ENCODE measurements at places on chromosomes 12 and 14.

DNA sequence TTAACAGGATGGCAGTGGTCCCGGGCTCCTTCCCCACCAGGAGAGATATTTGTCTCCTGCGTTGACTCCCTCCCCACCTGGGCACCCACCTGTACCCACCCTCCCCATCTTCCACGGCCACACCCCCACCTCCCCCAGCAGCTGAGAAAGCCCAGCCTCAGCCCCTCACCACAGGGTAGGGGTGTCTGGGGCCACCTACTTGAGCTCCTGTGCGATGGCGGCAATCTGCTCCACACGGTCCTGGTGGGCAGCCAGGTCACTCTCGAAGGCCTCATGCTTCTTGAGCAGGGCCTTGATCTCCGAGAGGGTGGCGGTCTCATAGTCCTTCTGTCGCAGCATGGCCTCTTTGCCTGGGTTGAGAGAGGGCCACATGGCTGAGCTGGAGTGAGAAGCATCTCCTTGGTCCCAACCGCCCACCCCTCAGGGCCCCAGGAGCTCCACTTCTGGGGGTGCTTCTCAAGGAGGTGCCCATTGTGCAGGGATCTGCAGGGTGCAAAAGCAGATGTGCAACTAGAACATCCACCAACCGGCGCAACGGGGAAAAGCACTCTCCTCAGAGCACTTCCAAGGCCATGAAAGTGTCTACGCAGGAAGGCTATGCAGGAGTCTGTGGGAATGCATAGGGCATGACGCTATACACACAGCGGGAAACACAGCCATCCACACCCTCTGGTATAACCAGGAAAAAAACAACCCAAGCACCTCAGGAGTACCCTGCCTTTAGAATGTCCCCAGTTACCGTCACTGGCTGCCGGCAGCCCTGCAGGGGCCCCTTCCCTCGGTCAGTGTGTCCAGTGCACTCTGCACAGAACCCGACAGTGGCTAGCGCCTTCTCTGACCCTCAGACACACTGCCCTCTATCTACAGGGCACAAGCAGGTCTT is 92.6 kb upstream of the ZFP36L1 start:
- H3K36me3 ChIP-seq = no peaks in the 10 kb centered on the region
- H3K27ac ChIP-seq = no peak overlapping the region
- H3K4me1 ChIP-seq = no peaks in the 10 kb centered on the region
- no peak for DNase-seq
- no peak overlapping the region for H3K4me3 ChIP-seq

DNA sequence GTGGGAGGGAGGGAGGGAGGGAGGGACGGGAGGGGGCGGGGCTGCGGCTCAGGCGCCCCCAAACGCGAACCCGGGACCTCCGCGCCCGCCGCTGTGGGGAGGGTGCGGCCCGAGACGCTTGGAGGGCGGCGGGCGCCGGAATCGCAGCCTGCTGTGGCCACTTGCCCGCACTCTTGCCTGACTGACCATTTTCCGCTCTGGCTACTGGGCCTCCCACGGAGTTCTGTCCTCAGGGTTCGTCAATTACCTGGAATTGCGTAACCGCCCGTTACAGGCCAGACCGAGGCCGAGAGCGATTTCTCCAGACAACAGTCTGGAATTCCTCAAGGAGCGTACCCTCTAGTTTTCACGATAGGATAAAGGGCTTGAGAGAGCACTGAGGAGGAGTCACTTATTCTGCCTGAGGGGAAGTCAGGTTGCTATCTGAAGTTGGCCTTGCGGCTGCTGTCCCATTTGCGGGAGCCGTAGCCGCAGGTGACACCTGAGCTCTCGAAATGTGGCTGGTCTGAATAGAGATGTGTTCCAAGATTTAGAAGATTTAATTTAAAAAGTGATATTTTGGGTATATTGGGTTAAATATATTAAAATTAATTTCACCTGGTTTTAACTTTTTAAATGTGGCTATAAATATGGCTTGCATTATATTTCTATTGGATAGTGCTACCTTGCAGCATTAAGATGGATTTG is 446 bp upstream of the ZNF641 start:
- H3K27ac ChIP-seq = peak overlapping the region; percentile 77
- peaks cover 14% of the 10 kb centered on the region for H3K36me3 ChIP-seq
- H3K27me3 ChIP-seq = no peaks in the 10 kb centered on the region
- DNase-seq = peak; percentile 38
- peak overlapping the region; percentile 86 for H3K4me3 ChIP-seq
- H3K4me1 ChIP-seq = peaks cover 19% of the 10 kb centered on the region

DNA sequence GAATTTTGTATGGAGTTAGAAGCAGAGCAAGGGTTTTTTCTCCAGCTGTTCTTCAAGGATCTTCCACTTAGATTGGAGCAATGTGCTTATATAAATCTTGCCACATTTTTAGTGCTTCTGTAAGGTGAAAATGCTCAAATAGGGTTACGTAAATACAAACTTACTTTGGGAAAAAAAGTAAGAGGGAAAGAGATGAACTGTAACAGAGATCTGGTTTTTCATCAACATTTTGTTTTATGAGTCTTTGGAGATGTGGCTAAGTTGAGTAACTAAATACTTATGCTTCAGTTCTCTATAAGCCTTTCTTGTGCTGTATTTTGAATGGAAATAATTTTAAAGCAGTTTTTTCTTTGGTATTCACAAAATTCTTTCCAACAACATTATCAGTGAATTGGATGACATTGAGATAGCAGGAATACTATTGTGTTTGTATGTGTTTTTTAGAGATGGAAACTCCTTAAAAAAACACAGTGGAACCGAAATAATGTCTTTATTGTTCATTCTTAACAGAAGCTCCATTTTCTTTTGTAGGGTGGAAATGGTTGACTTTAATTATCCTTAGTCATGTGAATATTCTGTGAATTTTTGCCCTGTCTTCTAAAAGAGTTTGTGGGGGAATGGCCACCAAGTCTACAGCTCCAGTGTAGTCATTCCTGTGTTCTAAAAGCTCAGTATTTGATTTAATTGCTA is 45.7 kb downstream of the NPAS3 start:
- no peaks in the 10 kb centered on the region for H3K4me1 ChIP-seq
- H3K36me3 ChIP-seq = no peaks in the 10 kb centered on the region
- H3K4me3 ChIP-seq = no peak overlapping the region
- no peak overlapping the region for H3K27ac ChIP-seq

DNA sequence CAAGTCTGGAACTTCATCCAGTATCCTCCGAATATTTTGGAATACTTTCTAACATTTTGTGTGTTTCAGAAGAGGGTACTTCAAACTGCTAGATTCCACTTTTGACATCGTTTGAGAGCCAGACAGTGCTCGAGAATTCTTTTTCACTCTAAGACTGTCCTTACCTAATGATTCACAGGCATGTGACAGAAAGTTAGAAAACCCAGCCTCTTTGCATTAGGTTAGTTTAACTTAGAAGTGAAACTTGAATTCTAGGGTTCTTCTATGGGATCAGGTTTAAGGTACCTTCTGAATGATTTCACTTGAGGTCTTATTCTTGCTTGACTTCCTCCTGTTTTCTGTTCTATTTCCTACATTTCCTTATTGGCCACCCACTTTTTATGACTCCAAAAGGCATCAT is 431.8 kb downstream of the SLC6A15 start:
- no peak overlapping the region for H3K4me3 ChIP-seq
- DNase-seq = no peak

DNA sequence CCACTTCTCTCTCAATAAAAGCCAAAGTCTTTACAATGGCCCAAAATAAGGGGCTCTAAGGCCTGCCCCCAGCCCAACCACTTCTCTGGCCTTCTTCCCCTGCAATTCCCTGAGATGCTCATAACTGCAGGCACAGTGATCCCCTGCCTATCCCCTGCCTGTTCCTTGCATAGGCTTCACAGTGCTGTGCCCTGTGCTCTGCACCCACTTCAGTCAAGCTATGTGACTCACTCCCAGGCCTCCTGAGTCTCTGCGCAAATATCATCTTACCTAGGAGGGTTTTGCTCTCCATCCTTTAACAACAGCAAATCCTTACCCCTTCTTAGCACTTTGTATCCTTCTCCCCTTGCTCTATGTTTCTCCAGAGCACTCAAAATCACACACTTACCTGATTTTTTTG is 242.2 kb downstream of the MSRB3 start:
- no peaks in the 10 kb centered on the region for H3K4me1 ChIP-seq
- H3K36me3 ChIP-seq = no peaks in the 10 kb centered on the region
- H3K27me3 ChIP-seq = no peaks in the 10 kb centered on the region

DNA sequence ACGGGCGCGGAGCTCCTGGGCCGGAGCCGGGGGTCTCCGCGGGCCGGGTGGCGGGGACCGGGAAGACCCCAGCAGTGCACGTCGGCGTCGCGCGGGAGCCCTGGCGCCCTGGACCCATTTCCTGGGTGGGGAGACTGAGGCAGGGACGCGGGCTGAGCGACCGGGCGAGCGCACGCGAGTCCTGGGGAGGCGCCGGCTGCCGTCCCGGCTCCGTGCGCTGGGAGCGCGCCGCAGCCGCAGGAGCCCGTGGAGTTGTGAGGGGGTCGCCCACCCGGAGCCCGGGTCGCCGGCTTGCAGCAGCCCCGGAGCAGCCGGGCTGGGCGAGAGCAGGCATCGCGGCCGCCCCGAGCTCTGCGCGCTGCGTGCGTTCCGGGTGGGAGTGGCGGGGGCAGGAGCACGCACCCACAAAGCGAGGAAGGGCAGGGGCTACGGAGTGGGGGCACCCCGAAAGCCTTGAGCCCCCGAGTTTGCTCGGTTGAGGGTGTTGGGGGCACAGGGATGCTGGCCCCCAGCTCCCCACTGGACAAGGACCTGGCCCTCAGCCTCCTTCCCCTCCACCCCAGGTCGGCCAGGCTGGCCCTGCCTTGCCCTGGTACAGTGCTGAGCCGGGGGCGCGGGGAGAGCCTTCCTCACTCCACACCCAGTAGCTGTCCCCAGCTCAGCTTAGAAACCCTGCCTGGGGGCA is 620 bp downstream of the MMP17 start:
- no peaks in the 10 kb centered on the region for H3K36me3 ChIP-seq
- H3K4me1 ChIP-seq = peaks cover 49% of the 10 kb centered on the region
- no peaks in the 10 kb centered on the region for H3K27me3 ChIP-seq
- H3K27ac ChIP-seq = peak overlapping the region; percentile 80
- DNase-seq = no peak
- peak overlapping the region; percentile 88 for H3K4me3 ChIP-seq

DNA sequence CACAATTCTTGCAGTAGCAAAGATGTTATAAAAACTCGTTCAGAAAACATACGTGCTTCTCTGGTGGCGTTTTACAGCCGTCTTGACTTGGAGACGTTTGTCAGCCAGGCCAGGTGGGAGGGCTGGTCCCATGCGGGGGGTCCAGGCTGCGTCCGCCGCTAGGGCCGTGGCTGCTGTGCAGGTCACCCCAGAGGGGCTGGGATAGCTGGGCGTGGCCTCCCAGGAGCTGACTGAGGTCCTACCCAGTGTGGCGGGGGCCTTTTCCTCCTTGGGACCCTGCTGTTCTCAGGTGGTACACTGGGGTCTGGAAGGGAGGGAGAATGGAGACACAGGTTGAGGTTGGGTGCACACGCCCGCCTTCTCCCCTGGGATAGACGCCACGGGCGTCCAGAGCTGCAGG is 25.2 kb downstream of the MTA1 start:
- H3K4me3 ChIP-seq = no peak overlapping the region
- DNase-seq = no peak
- H3K27ac ChIP-seq = no peak overlapping the region

DNA sequence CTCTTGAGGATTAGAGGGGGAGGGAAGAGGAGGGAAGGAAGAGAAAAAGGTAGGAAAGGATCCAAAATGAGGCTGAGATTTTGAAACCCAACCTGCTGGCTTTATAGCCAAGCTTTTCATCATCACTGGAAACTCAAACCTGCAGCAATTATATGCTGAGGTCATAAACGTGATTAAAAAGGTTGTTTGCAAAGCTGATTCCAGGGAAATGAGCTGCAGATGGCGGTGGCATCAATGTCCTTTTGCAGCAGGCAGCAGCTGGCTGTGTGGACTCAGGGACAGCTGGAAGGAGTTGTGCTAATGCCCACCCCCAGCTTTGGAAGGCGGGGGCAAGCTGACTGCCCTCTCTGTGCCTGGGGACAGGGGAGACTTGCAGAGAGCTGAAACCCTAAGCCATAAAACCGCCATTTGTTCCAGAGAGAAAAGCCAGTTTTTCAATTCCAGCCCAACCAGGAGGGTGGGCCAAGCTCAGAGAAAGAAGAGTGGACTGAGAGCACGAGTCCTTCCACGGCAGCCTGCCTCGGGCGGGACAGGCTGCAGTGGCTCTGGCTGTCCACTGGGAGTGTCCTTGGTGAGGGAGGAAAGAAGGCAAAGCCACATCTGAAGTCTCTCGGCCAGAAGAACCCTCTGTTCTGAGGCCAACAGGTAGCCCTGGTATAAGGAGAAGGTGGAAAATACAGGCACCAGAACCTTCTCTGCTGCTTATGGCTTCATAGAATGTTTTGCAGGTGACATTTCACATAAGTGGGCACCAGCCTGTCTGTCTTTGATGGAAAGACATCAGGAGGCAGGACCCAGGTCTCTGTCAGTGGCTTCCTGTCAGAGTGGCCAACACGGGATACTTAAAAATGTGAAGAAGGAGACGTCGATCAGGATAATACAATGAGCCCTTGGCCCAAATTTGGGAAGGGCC is 90.7 kb downstream of the SINHCAF start:
- H3K36me3 ChIP-seq = no peaks in the 10 kb centered on the region
- DNase-seq = no peak
- H3K27ac ChIP-seq = no peak overlapping the region
- H3K4me3 ChIP-seq = no peak overlapping the region
- peaks cover 36% of the 10 kb centered on the region for H3K27me3 ChIP-seq
- peaks cover 6% of the 10 kb centered on the region for H3K4me1 ChIP-seq

DNA sequence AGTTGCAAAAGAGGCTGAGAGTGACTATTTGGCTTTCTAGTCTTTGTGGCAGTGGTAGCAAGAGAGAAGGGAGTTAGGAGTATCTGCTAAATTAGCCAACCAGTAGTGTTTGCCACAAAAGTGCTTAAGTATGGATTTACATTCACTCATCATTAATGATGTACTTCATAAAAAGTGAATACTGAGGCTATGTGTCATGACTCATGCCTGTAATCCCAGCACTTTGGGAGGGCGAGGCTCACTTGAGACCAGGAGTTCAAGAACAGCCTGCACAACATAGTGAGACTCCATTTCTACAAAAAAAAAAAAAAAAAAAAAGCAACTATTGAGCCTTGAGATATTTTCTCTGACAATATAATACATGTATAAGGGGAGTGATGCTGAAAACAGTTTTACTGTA is 36.8 kb downstream of the CCDC177 start:
- no peaks in the 10 kb centered on the region for H3K36me3 ChIP-seq
- no peak for DNase-seq
- no peak overlapping the region for H3K4me3 ChIP-seq
- peaks cover 42% of the 10 kb centered on the region for H3K27me3 ChIP-seq
- no peak overlapping the region for H3K27ac ChIP-seq

GRCh38 chr14:34715127-34715863 is 902 bp upstream of the CFL2 start:
- H3K27me3 ChIP-seq = no peaks in the 10 kb centered on the region
- H3K4me1 ChIP-seq = peaks cover 19% of the 10 kb centered on the region
- H3K36me3 ChIP-seq = peaks cover 8% of the 10 kb centered on the region
- DNase-seq = no peak
- peak overlapping the region; percentile 90 for H3K4me3 ChIP-seq

DNA sequence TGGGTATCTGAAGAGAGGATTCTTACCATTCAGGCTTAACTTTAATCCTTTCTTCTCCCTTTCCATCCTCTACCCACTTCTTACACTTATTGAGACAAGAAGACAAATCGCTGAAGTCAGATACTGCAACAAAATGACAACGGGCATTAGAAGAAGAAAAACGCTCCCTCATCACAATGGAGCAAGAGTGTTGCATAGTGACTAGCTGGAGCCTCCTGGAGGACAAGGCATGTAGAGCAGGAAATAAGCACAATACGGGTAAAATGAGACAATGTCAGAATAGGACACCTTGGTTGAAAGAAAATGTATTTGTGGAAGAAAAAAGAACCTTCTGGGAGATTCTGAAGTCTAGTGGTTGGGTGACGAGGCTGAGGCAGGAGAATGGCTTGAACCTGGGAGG is 501.0 kb downstream of the RERGL start:
- H3K27ac ChIP-seq = no peak overlapping the region
- no peaks in the 10 kb centered on the region for H3K27me3 ChIP-seq

Measured in stimulated activated naive B cell treated with anti-CD40 and anti-IgM and Interleukin-4, amounts not matched to agents 10 μg/mL and 1 μg/mL and 100 μg/mL, for 72 hours (primary cell).